ENCODE measurements at places on chromosomes 2 and 18. TPM values are rescaled to one million over a fixed set of nuclear protein-coding genes. Genes with fewer than 3 reads are reported as not detected.

CNGA3 gene
- 0.43 TPM for total RNA-seq

POTEJ gene
- total RNA-seq: not detected

PRKAG3 gene
- total RNA-seq: 0.11 TPM

CD226 gene
- 0.32 TPM for total RNA-seq

CRYGD gene
- not detected for total RNA-seq

PXDN gene
- total RNA-seq: 347 TPM

REG3A gene
- not detected for total RNA-seq

TRIM43 gene
- total RNA-seq: not detected

Measured in articular chondrocyte of knee joint (primary cell).